AG04450 (cell line): ENCODE measurements at places on chromosomes 12 and 14.

- no peak for DNase-seq
These were observed 114.8 kb downstream of the PLXNC1 start for GRCh38 chr12:94263011-94263811.

GRCh38 chr14:104786091-104786586, 9.4 kb downstream of the AKT1 start:
- no peak for DNase-seq

DNA sequence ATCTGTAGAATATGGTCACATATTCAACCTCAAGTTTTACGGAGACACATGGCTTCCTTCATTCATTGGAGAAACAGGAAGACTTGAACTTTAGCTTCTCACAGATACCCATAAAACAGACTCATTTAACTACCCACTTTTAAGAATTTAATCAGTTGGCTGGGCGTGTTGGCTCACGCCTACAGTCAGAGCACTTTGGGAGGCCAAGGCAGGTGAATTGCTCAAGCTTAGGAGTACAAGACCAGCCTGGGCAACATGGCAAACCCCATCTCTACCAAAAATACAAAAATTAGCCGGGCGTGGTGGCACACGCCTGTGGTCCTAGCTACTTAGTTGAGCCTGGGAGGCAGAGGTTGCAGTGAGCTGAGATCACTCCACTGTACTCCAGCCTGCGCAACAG, 64.7 kb upstream of the STAC3 start:
- no peak for DNase-seq

GRCh38 chr14:91374879-91375702, 42.5 kb downstream of the CCDC88C start:
- DNase-seq, result no peak

GRCh38 chr14:104128981-104129380, 9.4 kb upstream of the KIF26A start:
- DNase-seq, result no peak

DNA sequence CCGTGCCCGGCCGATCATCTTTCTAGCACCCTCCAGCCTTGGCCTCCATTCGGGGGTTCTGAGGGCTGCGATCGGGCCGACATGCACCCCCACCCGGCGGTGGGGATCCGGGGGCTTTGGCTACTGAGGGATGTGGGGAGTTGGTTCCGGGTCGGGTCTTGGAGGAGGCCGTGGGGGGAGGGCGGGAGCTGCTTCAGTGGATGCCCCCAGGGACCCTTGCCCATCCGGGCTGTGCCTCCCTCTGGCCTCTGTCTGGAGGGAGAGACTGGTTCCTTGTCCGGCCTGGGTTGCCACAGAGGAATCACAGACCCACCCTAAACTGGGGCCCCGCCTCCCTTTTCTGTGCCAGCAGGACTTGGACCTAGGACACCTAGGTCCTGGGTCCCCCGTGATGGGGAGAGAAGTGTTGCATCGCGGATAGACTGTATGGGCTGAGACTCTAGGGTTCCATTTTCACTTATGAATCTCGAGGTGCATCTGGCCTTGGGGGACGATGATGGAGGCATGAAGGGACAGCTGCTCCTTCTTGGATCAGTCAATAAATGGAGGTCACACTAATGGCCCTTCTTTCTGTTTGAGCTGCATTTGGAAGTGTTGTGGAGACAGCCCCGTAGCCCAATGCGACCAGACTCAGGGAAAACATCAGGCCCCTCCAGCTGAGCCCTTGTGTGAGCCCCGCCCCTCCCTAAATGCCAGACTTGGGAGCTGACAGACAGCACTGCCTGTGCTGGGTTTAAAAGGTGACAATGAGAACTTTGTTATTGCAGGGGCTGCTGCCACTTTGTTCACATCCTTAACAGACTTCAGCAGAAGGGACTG, 577 bp downstream of the DTX3 start:
- DNase-seq, result no peak

DNA sequence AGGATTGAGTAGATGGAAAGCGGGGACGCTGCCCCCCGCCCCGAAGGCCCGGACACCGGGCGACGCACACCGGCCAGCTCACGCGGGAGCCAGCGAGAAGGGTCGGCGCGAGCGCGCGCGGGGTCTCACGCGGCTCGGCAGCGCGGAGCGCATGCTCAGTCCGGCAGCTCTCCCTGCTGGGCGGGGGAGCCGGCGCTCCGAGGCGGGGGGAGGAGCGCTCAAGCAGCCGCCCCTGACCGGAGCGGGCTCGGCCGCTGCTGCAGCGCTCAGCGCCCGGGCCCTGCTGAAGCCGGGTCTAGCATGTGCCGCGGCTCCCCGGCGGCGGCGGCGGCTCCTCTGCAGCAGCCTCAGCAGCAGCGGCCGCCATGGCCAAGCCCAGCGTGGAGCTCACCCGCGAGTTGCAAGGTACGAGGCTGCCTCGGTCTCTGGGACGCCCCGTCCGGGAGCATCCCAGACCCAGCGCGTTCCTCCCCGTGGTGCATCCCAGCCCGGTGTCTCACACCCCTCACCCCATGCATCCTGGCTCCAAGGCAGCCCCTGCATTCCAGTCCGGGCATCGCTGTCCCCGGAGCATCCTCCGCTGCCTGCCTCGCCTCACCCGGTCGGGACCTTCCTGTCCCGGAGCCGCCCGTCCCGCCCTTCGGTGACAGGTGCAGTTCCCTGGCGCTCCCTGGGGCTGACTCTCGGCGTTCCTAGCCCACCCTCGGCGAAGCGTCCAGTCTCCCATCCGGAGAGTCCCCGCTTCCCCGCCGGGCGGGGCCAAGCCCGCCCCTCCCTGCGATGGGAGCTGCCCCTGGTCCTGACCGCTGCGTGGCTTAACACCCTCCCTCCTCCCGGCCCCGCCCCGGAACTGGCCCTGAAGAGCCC, at the start of gene CARMIL3:
TSS of gene CARMIL3 (plus strand) at position 221 of the 867 bp plus-strand sequence. CDS start at position 366, 145 bp downstream.
- peak; percentile 16 for DNase-seq

DNA sequence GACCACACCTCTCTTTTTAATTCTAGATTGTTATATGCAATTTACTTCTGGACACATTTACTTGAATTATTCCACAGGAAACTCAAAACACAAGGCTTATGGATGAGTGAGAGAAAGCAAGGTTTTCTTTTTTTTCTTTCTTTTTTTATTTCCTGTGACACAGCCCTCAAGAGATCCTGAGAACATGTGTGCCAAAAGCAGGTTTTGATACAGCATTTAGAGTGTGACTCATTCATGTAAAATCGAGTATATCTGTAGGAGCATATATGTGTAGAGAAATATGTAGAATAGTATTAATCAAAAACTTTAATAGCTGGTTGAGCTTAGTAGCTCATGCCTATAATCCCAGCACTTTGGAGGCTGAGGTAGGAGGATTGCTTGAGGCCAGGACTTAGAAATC, 4.4 kb upstream of the MAX start:
- no peak for DNase-seq

DNA sequence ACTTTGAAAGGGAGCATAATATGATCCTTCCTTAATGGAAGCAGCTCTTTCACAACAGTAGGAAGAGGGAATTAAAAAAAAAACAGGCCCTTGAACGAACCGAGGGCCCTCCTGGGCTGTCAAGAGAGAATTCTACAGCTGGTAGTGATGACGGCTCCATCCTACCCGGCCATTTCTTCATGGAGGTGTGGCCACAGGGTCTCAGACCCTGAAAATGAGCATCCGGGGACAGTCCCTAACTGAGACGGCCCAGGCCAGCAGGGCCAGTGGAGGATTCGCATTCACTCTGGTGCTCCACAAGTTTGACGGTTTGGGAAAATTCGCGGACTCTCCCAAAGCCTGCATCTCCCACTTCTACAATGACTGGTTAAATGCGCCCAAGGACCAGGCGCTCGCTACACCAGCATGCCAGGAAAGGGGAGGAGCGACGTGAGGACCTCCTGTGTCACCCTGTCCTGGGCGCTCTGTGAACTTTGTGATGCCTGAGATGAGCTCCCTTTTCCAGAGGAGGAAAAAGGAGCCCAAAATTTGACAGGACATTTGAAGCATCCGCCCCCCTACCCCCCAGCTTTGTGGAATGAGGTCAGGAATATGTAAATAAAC, 66.8 kb downstream of the BCL11B start:
- no peak for DNase-seq
